ENCODE measurements at places on chromosomes 3 and 15. TPM values are rescaled to one million over a fixed set of nuclear protein-coding genes. Genes with fewer than 3 reads are reported as not detected.

GRCh38 chr3:175798326-175798725, 939.2 kb downstream of the NAALADL2 start:
- no peak for DNase-seq

GRCh38 chr3:126349611-126350501, 7.4 kb downstream of the KLF15 start:
- no peak for DNase-seq

- DNase-seq, result no peak
These were observed 62.2 kb downstream of the AAGAB start for GRCh38 chr15:67192185-67192820.

TJP1 gene
- not detected for total RNA-seq

COPG1 gene
- 120 TPM for total RNA-seq

DNA sequence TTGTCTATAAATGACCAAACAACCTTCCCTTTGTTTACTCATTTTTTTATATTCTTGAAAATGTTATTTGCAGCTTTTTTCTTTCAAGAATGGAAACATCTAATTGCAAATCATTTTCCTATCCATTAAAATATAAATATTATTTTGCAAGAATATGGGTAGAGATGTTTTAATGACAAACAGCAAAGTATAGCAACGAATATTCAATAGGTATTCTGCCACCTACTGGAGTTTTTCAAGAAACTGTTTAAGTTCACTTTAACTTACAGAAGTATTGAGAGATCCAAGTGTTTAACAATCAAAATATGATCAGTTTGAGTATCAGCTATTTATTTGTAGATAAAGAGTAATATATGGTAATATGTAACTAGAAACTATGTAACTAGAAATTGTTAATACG, 6.9 kb upstream of the EOGT start:
- DNase-seq, result no peak

GRCh38 chr15:75313116-75313845, 22.6 kb upstream of the COMMD4 start:
- no peak for DNase-seq

RETNLB gene
- not detected for total RNA-seq

KLHL6 gene
- 62.8 TPM for total RNA-seq

DNA sequence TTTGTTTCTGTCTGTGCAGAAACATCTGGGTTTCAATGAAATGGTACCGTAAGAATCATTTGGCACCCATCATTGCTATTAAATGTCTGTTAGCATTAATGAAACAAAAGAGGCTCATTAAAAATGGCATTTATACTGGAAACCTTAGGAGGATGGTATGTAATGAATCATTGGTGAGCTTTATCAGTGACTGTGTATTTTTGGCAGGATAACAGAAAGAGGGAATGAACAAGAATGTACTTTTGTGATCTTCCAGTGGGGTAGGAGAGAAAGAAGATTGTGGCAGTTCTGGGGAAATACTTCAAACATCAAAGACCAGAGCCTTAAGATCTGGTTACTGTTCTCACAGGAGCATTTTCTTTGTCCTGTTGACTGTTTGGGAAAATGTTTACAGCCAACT, 4.7 kb upstream of the DCBLD2 start:
- DNase-seq, result no peak

DNA sequence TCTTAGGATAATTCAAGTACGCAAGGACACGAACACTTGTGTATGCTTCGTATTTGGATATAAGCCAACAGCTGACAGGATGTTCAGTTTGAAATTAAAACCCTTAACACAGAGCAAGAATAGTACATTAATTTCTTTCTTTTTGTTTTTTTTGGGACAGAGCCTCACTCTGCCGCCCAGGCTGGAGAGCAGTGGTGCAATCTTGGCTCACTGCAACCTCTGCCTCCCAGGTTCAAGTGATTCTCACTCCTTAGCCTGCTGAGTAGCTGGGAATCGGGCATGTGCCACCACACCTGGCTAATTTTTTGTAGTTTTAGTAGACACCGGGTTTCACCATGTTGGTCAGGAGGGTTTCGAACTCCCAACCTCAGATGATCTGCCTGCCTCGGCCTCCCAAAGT, 32.4 kb downstream of the TOMM70 start:
- DNase-seq, result no peak

GRCh38 chr15:82882273-82882928, 70.1 kb downstream of the HOMER2 start:
- no peak for DNase-seq

- no peak for DNase-seq
These were observed 1.8 kb downstream of the GPR171 start for GRCh38 chr3:151201051-151201730.

CPN2 gene
- total RNA-seq, result not detected

FETUB gene
- not detected for total RNA-seq

TGM4 gene
- total RNA-seq, result not detected

DNA sequence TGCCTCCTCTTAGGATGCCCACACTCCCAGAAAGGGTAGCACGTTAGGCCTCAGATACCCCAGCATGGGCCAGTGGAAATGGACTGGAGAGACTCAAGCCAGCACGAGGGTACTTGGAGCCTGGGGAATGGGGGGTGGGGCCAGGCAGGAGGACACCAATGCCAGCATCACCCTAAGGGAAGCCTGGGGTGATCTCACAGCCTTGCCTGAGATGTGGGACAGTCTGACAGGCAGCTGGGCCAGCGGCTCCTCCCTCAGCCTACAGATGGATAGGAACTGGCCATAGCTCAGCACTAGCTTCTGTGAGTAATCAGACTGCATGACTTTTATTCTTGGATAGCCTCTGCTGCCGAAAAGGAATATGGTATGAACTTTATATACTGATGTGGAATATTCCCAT, 59.6 kb upstream of the MRPS22 start:
- no peak for DNase-seq

DNA sequence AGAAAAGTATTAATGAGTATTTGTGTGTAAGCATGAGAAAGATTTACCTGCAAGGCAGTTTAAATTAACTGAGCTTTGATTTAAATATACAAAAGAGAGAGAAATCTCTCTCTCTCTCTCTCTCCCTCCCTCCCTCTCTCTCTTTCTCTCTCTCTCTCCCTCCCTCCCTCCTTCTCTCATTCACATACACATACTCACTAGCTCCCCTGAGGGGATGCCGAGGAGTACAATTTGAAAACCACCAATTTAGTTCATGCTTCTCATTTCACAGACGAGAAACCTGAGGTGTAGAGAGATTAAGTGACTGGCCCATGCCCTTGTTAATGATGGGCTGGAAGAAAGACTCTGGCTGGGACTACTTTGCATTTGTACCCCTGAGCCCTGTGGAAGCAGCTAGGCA, 59.4 kb downstream of the MECOM start:
- no peak for DNase-seq

DNA sequence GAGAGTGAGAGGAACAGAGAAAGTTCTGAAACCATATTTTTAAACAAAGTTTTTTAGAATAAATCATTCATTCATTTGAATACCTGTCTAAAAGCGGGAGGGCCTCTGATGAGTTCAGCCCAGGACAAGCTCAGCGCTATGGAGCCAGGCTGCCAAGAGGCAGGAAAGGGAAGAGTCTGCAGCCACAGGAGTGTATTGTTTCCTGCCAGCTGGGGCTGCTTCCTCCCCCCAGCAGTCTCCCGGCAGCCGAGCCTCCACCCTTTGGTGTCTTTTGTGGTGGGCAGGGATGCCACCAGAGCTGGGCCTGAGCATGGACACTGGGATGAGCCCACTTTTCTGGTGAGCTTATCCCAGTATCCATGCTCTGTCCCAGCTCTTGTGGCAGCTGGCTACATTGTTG, 199.5 kb upstream of the TPRG1 start:
- DNase-seq, result no peak

NEK10 gene
- total RNA-seq, result 0.57 TPM

GTF2A2 gene
- 198 TPM for total RNA-seq

PLAAT1 gene
- total RNA-seq, result not detected

GRCh38 chr3:191244242-191244867, 45.3 kb downstream of the OSTN start:
- DNase-seq, result no peak

COL8A1 gene
- not detected for total RNA-seq

DNA sequence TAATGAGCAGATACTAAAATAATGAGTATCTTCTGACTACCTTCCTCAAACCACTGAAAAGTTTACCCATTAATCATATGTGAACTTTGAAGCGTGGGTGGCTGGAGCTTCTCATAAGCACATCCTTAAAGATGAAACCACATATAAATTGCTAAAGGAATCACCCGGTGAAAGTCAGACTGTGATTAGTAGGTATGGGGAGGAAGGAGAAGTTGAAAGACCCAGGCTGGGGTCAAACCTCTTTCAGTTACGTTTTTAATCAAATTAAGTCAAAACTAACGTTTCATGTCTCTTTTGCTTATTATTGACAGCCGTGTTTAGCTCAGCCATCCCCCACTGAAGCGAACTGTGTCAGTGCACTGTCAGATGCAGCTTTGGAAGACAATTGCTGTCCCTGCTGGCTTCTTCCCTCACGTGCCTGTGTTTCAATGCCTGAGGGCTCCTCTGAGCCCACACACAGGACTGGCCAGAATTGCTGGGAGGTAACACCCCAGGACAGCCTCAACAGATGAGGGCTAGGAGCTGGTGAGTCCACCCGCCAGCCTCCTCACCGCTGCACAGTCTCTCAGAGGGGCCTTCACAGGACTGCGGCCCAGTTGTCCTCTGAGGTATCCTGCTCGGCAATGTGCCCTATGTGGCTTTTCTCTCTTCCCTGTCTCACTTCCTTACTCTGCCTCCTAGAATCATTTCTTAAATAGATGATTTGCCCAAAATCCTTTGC, 29.3 kb upstream of the SH3BP5 start:
- peak; percentile 83 for DNase-seq

ADCY5 gene
- total RNA-seq, result not detected

RTP3 gene
- not detected for total RNA-seq

DNA sequence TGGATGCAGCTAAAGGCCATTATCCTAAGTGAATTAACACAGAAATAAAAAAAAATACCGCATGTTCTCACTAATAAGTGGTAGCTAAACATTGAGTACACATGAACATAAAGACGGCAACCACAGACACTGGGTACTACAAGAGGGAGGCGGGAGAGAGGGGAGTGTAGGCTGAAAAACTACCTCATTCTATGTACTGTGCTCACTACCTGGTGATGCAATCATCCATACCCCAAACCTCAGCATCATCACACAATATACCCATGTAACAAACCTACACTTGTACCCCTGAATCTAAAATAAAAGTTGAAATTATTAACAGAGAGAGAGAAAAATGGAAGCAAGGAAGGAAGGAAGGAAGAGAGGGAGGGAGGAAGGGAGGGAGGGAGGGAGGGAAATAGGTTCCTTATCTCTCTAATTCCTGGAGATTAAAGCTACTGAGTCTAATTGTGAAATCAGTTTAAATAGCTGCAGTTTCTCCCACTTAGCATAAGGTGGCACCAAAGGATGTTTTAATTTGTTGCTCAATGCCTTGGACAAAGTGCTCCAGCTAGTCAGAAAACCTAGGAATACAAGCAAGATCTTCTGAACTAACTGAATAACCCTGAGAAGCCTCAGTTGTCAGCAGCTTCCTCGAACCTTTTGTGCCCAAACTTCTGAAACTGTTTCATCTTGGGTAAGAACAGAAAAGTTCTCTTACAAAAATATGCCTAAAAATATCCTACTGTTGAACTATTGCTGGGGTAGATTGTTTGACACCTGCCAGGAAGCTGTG, 79.4 kb upstream of the ATP11B start:
- no peak for DNase-seq

DNA sequence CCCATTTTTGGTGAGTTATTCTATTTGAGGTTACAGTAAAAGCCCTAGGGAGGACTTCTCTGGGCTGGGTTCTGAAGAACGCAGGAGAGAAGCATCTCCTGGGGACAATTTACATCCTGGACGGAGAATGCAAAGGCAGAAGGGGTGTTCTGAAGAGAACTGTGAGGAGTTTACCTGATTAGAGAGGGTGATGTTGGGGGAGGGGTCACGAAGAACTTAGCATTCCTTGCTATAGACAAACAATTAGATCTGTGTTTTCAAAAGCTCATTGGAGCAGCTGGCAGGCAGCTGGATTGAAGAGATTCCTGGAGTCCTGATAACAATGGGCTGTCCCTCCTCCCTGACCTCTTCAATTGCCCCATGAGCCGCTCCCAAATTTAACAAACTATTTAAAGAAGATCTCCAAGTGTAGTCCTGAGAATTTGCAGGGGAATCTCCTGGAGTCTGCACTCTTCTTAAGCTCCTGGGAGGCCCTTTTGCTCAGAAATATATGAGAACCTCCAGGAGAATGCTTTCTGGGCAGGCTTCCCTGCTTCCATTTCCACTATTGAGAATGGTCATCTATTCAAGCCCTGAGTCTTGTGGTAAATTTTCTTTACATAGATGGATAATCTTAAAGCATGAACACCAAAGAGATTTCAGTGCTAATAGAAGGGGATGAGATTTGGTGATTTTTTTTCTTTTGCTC, 55.3 kb downstream of the ARHGAP31 start:
- DNase-seq, result no peak

- DNase-seq, result no peak
These were observed 8.7 kb upstream of the RFX7 start for GRCh38 chr15:56252386-56252785.

GRCh38 chr3:123750659-123751420, 133.3 kb downstream of the MYLK start:
- no peak for DNase-seq

DNA sequence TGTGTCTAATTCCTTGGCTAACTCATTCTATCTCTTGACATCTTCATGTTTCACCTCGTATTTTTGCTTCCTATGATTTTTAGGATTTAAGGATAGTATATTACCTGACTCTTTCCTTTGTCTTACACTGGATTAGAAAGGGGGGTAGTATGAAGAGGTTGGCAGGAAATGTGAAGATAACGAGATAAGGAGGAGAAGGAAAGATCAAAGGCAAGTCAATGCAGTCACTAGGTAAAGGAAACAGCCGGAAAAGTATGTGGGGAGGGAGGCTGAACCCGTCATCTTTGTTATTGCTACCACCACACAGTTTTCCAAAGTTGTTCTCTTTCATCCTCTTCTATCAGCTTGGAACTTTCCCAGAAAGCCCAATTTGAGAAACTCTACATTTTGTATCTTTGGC, 90.6 kb downstream of the SLC9A9 start:
- no peak for DNase-seq

- no peak for DNase-seq
These were observed 3.1 kb downstream of the ARPIN start for GRCh38 chr15:89909611-89910010.

SLMAP gene
- 55.3 TPM for total RNA-seq

CHST13 gene
- not detected for total RNA-seq

- DNase-seq, result no peak
These were observed 256.6 kb downstream of the ROBO2 start for GRCh38 chr3:77296527-77296926.

GRCh38 chr3:117756563-117756962, 1047.0 kb downstream of the TUSC7 start:
- DNase-seq, result no peak

GRCh38 chr3:140416666-140417065, 261.2 kb upstream of the TRIM42 start:
- no peak for DNase-seq

GRCh38 chr3:143123353-143123984, 3.9 kb downstream of the CHST2 start:
- no peak for DNase-seq

- no peak for DNase-seq
These were observed 6.2 kb downstream of the SUCLG2 start for GRCh38 chr3:67648229-67648628.

GRCh38 chr15:60784483-60785254, 305.7 kb upstream of the ICE2 start:
- no peak for DNase-seq

FBLN2 gene
- 0.05 TPM for total RNA-seq

LRRC3B gene
- not detected for total RNA-seq

GRCh38 chr3:24487325-24488262, 7.1 kb downstream of the THRB start:
- DNase-seq, result no peak

GRCh38 chr15:36365963-36366362, 213.5 kb upstream of the CDIN1 start:
- no peak for DNase-seq

- peak; percentile 13 for DNase-seq
These were observed 33.9 kb downstream of the DOCK3 start for GRCh38 chr3:50708620-50709019.
